ENCODE measurements at places on chromosomes 12 and 14.

- DNase-seq: no peak
Observed at GRCh38 chr12:51013441-51013840, 12.7 kb downstream of the SLC11A2 start.

GRCh38 chr14:56205881-56206280 is 87.7 kb downstream of the PELI2 start:
- no peak for DNase-seq

DNA sequence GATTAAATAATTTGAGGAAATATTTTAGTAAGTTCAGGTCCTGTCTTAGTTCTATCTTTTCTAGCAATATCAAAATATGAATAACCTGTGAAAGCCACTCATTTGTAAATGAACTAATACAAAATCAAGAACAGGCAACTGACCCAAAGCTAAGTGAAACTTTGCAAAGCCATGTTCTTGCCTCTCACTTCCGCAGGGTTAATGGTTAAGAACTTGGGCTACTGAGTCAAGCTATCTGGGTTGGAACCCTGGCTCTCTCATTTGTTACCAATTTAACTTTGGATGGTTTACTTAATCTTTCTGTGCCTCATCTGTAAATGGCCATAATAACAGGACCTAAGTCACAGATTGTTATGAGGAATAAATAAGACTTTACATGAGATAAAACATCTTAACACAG is 2.8 kb downstream of the KIF21A start:
- DNase-seq: no peak

DNA sequence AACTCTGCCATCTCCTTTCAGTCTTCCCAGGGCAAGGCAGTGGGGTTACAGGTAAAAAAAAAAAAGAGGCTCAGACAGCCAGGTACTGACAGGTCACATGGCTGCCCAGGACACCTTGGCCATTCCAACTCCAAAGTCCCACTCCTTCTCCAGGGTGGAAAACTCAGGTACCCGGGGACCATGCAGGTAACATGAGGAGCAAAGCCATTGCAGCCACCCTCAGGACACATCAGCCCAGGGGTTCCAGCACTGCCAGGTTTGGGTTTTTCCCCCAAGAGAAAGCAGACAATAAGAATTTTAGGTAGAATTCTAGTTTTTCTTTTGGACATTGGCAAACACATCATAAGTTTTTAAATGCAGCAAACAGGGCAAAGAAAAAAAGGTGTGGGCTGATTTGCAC is 15.3 kb downstream of the FAM222A start:
- DNase-seq: no peak

DNA sequence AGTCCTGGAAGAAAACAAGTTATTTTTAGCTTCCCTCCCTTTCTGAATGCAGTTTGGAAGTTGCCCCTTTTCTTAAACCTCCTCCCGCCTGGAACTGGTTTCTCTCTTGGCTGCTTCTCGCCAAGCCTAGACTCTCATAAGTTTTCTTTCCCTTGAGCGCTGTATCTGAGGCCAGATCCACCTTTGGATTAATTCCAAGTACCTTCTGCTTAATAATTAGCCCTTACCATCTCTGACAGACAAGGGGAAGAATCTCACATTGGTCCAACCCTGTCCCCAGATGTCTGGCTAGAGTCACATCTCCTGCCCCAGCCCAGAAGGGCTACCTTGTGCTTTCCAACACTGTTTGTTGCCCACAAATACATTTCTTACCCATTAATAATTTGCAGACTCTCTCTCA is 161.8 kb upstream of the RGS6 start:
- no peak for DNase-seq

GRCh38 chr14:81535396-81536164 is 1.9 kb upstream of the SEL1L start:
- no peak for DNase-seq

- no peak for DNase-seq
Observed at GRCh38 chr14:61553730-61554641, 141.3 kb upstream of the HIF1A start.

- no peak for DNase-seq
Observed at GRCh38 chr12:81992461-81992860, 233.3 kb upstream of the PPFIA2 start.

DNA sequence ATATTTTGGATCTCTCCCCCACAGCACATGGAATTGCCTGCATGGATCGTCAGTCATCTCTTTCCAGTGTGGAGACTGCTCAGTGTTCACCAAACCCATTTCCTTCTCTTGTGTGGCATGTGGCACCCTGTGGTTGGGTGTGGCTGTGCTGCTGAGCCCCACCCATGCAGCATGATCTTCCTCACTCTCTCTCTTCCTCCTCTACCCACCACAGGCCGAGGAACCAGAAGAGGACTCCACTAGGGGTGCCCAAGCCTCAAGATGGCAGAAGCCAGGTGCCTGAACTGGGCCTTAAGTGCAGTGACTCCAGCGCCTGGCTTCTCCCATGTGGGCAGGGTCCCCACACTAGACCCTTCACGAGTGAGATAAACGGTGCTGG is 66.8 kb upstream of the GPR68 start:
- no peak for DNase-seq

- peak; percentile 34 for DNase-seq
Observed at GRCh38 chr12:113056631-113057488, at the start of gene DTX1. TSS of gene DTX1 (plus strand) at chr12:113056730. CDS start at chr12:113058193, 1,463 bp downstream.

DNA sequence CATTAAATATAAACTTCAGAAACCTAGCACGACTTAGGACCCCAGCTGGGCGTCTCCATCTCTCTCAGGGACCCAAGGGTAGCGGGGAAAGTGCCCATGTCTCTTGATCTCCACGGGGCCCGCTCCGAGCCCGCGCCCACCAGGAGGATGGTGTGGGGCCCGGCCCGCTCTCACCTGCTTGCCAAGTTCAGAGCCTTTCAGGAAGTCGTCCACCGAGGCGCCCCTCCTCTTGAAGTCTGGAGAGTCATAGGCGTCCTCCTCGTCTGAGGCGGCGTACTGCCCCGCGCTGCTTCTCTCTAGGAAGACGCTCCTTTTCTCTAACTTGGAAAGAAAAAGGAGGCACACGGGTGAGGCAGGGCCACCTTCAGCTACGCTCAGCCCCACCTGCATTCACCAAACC is 96.9 kb downstream of the PIWIL1 start:
- no peak for DNase-seq

DNA sequence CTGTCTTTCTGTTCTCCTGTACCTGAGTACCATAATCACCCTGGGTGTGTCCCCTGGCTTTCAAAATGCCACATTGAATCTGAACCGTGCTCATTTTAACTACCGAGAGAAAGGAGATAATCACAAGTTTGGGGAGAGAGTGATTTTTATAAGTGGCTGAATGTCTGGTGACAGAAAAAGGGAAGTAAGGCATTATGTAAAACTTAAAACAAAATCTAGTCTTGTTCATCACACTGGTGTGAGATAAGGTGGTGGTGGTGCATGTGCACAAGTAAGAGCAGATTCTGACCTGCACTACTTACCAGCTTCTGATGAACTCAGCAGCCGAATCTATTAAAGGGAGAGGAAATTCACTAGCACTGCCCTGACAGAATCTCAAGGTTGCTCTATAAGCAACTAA is 56.3 kb downstream of the SPPL3 start:
- DNase-seq: no peak

DNA sequence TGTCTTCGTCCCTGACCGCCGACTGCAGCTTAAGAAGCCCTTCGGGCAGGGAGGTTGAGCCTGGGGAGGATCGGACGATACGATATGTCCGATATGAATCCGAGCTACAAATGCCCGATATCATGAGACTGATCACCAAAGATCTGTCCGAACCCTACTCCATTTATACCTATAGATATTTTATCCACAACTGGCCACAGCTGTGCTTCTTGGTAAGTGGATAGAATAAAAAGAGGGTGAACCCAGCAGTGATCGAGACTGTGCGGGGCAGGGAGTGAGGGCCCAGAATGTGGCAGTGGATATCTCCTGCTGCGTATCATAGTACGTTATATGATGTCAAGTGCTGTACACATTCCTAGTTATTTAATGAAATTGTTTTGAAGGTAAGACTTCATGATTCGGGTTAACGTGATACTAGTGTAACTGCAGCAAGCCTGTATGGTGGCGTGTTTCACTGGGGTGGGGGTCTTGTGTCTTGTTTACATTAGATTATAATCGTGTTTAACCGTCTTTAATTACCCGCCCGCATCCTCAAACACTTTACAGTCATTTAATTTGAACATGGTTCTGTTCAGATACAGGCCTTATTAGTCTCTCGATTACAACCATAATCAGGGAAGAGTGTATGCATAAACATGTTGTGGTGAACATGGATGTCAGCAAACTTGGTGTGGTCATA is 1.3 kb downstream of the NAA30 start:
- DNase-seq: no peak

DNA sequence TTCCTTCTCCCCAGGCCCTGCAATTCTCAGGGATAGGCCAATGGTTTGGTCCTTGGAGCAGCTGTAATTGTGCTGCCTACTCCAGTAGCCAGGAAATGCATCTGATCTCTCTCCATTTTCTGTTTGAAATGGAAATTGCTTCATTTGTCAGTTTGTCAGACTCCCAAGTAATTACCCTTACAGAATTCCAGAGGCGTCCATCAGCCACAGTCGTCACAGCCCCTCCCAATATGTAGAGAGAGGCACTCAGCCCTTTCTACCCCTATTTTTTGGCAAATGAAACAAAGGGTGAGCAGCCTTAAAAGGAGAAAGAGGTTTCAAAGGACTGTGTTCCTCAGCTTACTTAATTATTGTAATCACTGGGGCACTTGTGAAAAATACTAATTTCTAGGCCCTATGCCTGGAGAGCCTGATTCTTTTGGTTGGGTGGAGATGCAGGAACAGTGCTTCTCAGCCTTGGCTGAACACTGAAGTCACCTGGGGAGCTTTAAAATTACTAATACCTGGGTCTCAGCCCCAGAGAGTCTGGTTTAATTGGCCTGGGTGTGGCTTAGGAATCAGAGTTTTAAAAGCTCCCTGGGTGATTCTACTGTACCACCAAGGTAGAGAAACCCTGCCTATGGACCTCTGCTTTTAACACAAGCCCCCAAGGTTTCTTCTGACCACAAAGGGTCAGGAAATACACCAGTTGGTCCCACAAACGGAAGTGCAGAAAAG is 190.0 kb downstream of the EMP1 start:
- DNase-seq: no peak

- no peak for DNase-seq
Observed at GRCh38 chr12:78928200-78929074, 63.9 kb downstream of the SYT1 start.

DNA sequence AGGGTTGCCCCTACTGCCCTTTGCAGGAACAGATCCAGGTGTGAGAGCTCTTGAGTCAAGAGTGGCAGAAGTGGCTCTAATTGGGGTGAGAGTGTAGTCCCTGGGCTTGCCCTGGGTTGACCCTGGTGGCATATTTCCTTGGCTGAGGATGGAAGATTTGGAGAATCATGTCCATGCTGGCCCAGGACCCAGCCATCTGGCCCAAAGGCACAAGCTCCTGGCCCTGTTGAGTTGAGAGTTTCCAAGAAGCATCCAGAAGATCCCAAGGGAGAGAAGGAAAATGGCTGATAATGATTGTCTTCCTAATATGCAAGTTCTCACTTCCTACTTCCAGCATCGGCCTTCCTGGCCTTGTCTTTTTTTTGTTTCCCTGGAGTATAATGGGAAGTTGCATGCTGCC is 55.5 kb upstream of the SRSF5 start:
- DNase-seq: no peak

DNA sequence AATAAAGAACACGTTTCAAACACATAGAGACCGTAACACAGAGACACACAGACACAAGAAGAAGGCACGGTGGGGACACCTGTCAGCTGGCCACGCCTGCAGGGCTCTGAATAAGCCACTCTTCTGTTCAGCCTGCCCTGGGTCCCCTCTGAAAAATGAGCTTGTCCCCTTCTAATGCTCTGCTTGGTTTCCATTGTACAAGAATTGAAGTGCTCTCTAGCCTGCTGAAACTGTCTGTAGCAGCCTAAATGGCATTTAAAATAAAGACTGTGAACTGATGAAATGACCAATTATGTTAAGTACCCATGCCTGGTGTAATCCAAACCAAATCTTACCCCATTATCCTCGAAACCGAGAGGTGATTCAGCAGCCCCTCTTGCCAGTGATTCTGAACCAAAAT is 139.8 kb downstream of the FOXN3 start:
- DNase-seq: no peak

- no peak for DNase-seq
Observed at GRCh38 chr14:65940056-65940735, 527.7 kb downstream of the FUT8 start.

DNA sequence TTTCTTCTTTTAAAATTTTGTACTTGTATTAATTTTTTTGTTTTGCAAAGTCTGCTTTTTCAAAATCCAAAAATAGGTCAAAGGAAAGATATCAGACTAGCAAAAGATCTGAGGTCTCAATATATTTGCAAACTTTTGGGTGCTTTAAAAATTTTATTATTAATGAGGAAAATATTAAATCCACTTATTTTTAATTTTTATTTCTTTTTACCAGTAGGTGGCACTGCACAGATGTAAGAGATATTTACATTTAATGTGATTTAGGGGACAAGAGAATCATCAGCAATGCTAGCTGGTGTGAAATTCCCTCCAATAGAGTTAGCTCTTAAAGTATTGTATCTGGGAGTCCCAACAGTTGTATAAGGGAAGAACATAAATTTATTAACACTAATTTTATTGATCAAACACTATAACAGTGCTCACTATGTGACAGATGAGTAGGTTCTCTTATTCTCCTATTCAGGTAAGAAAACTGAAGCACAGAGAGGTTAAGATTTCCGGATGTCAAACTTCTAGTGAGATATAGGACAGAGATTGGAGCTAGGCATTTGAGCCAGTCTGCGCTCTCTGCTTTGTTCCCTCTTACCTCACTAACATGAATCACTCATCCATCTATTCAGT is 30.5 kb downstream of the ALX1 start:
- DNase-seq: no peak

DNA sequence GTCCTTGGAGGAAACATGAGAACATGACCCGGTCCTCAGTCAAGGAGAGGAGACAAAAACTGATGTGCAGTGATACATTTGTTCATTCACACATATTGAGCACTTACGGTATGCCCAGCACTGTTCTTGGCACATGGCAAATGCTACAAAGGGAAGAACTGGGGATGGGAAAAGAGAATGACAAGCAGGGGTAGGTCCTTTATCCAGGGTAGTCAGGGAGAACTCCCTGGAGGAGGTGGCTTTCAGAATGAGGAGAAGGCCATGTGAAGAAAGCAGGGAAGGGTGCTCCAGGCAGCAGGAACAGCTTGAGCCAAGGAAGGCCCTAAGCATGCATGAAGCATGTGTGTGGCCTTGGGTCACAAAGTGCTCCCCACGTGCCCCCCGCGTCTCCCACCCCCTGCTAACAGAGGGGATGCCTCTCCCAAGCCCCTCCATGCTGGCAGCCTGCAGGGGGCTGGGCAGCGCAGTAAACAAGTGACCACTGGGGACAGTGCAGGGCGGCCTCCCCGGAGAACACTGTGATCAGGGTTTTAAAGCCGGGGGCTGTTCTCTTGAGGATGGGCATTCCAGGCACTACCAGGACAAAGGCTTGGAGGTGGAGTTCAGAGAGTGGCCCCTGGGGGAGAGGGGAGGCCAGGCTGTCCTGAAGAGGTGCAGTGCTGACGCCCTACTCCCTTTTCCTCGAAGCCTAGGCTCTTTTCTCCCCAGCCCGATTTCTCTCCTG is 71.0 kb downstream of the PHETA1 start:
- no peak for DNase-seq

GRCh38 chr12:22047494-22047893 is 1.5 kb downstream of the CMAS start:
- DNase-seq: no peak

Measured in amygdala (tissue), 56 donors.